Right renal cortex interstitium (tissue), 3 donors: ENCODE measurements at places on chromosomes 5 and 9.

DNA sequence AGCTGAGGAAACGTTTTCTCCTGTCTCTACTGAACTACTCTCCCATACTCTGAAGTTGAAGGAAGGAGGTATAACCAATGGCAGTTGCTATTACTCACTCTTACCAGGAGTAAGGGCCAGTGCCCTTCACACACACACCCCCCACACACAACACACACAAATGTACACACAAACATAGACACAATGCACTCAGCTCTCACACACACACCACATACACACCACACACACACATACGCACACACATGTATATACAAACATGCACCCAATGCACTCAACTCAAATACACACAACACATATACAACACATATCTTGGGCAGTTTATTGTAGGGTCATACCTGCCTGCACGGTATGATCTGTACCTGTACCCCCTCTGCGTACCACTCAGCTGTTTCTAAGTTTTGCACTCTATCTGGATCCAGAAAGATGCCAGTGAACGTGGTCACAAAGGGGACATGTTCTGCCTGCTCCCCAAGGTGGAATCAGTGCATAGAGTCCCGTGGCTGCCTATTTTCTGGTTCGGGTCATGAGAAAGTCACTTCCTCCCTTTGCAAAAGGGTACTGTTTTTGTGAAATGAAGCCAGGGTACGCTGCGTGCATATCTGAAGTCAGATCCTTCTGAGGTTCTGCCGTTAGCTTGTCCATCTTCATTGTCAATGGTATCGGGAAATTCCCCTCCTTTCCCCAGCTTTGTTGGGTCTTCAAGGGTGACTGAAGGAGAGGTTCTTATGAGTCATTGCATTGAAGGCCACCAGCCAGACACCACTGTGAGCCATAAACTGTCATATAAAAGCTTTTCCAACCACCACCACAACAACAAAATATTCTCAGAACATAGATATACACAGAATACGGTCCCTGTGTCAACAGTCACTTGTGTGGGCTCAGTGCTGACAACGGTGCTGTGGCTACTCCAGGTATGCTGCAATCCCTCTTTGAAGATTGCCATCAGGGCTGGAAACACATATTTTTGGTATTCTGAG lies 131.9 kb downstream of the UGCG start:
- no peak for DNase-seq

DNA sequence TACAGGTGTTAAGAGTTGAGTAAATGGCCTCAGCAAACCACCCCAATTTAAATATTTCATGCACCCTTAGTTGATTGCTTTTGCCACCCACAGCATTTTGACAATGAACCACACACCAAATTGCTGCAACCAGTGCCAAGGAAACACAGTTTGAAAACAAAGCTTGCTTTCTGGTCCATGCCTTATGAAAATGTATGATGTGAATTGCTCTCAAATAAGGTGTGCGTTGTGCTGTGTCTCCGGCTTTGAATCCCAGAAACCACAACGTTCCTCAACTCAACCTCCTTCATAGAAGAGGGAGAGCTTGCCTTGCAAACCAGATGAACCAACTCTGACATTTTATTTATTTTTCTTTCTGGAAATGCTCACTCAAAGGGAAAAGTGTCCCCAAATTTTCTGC lies 762.7 kb downstream of the TLE1 start:
- no peak for DNase-seq

DNA sequence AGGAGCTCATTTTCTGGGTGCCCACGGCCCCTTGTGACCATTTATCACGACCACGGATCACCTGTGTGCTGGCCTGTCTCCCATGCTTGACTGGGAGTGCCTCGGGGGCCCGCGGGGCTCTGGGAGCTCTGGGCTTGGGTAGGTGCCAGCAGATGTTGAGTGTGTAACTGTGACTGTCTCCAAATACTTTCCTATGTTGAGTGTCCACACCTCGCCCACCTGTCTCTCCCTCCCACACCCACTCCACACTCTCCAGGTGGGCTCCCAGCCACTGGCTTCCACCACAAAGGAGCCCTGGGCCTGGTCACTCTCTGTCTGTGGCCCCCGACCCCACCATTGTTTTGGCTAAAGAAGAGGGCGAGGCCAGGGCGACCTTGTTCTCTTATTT lies 196.4 kb downstream of the CDK5RAP2 start:
- DNase-seq = no peak

- DNase-seq = no peak
Observed at GRCh38 chr9:5819174-5819573, 13.7 kb downstream of the ERMP1 start.

- no peak for DNase-seq
Observed at GRCh38 chr9:89953824-89954615, 349.2 kb downstream of the GADD45G start.

GRCh38 chr5:16889203-16889971 lies 46.7 kb downstream of the MYO10 start:
- DNase-seq = peak; percentile 60

DNA sequence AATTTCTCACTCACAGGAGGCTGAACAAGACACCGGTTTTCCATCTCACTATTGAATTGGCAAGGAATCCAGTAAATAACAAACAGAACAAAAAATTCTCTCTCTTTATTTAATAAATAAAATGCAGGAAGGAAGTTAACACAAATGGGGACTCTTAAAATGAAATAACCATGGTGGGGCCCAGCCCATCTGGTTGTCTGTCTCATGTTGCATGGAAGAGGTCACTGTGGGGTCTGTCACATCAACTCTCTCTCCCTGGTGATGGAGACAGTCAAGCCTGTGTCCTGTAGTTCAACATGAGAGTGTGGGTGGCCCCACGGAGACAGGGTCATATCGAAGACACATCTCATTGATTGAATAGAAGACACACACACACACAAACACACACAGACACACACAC lies 297.7 kb downstream of the IRX2 start:
- DNase-seq = no peak

- DNase-seq = no peak
Observed at GRCh38 chr5:127854520-127854919, 151.3 kb downstream of the CCDC192 start.

- no peak for DNase-seq
Observed at GRCh38 chr9:77848404-77848803, 183.2 kb downstream of the GNAQ start.

DNA sequence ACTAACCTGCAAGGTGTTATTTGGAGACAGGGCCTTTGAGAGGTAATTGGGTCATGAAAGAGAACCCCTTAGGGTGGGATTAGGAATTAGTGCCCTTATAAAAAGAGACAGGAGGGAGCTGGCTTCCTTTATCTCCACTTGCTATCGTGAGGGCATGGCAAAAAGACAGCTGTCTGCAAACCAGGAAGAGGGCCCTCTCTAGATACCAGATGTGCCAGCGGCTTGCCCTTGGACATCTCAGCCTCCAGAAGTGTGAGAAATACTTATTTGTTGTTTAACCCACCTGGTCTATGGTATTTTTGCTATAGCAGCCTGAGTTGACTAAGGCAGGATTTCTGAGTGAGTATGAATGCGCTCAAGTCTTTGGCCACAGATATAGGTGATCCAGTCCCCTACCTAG lies 978 bp upstream of the RGS14 start:
- DNase-seq = no peak

- no peak for DNase-seq
Observed at GRCh38 chr9:134303601-134304000, 22.7 kb upstream of the RXRA start.

- no peak for DNase-seq
Observed at GRCh38 chr5:148372166-148372725, 11.5 kb upstream of the FBXO38 start.

DNA sequence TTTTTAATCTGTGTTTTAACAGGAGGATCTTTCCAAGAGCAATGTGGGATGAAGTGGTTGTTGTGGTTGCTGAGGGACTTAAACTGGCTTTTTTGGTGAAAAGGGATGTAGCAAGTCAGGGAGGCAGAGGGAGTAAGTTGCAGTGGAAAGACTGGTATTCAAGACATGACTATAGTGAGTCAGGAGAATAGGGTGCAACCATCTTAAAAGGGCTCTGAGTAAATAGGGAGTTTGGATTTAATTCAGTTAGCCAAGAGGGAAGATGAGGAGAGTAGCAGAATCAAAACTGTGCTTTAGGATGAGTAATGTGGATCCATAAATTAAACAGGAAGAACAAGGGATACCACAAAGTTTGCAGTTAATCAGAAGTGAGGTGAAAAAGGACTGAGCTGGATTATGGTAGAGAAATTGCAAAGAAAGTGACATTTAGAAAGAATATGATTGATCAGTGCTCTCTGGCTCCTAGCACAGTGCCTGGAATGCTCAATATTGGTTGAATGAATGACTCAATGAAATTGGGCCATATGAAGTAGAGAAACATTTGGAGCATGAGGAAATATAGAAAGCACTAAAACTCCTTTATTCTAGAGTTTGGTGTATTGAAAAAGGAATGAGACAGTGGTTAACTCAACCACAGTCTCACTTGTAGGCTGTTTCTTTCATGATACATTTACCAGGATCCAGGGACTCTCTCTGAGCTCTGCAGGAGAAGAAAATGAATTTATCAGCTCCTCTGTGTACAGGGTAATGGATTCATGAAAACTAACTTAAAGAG lies 5.1 kb downstream of the POLR3G start:
- DNase-seq = no peak

DNA sequence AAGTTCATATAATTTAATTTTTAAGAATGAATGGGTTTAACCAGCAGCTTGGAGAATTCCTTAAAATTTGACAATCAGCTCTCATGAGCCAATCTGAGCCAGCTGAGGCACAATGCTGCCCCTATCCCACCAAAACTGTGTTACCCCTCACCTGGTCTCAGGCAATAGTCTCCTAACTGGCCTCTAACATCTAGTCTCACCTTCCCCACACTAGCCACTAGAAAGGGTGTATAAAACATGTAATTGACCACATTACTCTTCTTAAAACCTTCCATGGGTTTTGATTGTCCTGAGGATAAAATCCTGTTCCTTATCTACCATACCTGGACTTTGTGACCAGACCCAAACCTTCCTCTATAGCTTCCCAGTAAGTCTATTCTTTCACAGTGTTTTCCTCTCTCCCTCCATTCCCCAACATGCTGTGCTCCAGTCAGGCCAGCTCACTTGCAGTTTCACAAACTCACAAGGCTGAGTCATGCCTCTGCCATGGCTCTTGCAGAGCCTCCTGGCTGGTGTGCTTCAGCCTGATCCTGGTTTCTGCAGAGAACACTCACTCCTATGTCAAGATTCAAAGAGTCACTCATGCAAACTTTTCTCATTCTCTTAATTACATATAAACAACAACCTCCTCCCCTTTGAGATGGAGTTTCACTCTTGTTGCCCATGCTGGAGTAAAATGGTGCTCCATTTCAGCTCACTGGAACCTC lies 16.0 kb upstream of the ZCCHC7 start:
- DNase-seq = no peak

GRCh38 chr9:6630502-6631206 lies 14.9 kb downstream of the GLDC start:
- no peak for DNase-seq

DNA sequence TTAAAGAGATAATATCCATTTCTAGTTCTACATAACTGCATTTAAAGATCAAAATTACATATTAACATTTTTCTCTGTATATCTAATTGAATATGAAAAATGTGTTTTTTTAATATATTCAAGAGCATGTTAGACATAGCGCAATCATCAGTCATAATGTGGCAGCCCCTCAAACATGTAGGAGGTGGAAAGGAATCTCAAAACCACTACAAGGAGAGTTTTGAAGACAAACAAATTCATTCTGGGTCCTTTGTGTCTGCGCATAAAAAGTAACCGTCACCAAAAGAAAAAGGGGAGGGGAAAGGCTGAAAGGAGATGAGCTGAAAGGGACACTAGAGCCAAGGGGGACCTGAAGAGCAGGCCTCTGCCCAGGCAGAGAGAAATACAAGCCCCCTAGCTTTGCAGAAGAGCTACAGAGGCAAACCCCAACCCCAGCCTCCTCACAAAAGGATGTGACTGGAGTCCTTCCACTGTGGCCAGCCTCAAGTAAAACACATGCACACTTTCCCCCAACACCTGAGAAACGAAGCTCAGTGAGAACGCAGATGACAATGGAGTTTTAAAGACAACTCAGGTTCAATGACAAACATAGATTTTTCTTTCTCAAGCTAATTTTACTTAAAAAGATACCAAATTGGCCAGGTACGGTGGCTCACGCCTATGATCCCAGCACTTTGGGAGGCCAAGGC lies 62.0 kb downstream of the MAPKAP1 start:
- DNase-seq = no peak

GRCh38 chr5:4054092-4054491 lies 458.5 kb downstream of the IRX1 start:
- no peak for DNase-seq

DNA sequence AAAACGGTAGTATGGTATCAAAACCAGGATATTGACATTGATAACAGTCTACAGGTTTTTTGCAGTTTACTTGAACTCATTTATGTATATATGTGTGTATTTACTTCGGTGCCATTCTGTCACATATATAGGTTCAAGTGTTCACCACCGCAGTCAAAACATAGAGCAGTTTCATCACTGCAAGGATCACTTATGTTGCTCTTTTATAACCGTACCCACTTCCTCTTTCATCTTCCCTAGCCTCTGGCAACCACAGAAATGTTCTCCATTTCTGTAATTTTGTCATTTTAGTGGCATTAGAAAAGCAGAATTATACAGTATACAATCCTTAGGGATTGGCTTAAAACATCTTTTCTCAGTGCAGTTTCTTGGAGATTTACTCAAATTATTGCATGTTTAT lies 90.3 kb downstream of the SH3GL2 start:
- DNase-seq = no peak

GRCh38 chr9:90974016-90974415 lies 172.4 kb downstream of the SYK start:
- no peak for DNase-seq

DNA sequence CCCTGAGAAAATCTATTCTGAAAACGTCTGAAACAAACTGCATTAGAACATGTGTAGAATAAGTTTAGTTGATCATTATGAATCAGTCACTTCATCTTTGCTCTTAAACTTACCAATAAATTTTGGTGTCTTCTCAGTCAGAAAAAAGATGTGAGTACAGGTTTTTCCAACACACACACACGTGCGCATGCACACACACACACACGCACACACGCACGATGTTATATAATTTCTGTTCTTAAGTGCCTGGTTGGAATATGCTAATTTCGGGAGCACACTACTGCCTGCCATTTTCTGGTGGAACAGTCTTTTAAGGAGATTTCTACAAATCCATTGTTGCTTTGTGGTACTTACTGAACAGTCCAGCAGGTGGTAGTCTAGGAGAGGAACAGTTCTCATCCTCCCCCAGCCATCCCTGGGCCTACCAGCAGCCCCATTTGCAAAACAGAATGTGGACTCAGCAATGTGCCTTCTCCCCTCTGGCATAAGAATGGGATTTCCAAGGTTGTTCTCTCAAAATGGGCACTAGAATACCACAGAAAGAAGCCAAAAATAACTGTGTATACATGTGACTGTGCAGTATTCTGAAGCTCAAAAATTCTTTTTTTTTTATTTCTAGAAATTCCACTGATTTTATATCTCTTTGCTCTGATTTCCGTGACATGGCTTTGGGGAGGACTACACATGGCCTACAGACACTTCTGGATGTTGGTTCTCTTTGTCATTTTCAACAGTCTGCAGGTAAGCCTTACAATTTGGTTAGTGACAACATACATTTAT lies 281.3 kb downstream of the ARRDC3 start:
- peak; percentile 54 for DNase-seq
